Fibroblast of the aortic adventitia (primary cell): ENCODE measurements at places on chromosomes 11 and 22. TPM values are rescaled to one million over a fixed set of nuclear protein-coding genes. Genes with fewer than 3 reads are reported as not detected.

The SMIM35 gene
- not detected in 2 replicates for total RNA-seq

The OR5D18 gene
- total RNA-seq = not detected in 2 replicates

The HEPN1 gene
- not detected in 2 replicates for total RNA-seq

The NCAM1 gene
- 3.0 and 23.6 TPM in 2 replicates for total RNA-seq

The TPCN2 gene
- total RNA-seq = 10.3 and 11.1 TPM in 2 replicates

The UPK3A gene
- total RNA-seq = not detected in 2 replicates

The MTMR3 gene
- 26.9 and 29.8 TPM in 2 replicates for total RNA-seq

The SPINDOC gene
- total RNA-seq = 6.7 and 10.1 TPM in 2 replicates

The LSP1 gene
- 18.7 and 40.2 TPM in 2 replicates for total RNA-seq

The SERPIND1 gene
- total RNA-seq = 0.09 TPM in 1 of 2 replicates, not detected in the other

The KIRREL3 gene
- 0.08 and 0.45 TPM in 2 replicates for total RNA-seq

The MOV10L1 gene
- 5.1 and 12.0 TPM in 2 replicates for total RNA-seq

The CARNS1 gene
- total RNA-seq = 0.09 and 0.16 TPM in 2 replicates

The NPAS4 gene
- 0.18 TPM in 1 of 2 replicates, not detected in the other for total RNA-seq

The CABP4 gene
- total RNA-seq = not detected in 2 replicates

The NUDT22 gene
- 39.0 and 50.9 TPM in 2 replicates for total RNA-seq

The MMP13 gene
- not detected in 2 replicates for total RNA-seq

The DGKZ gene
- total RNA-seq = 27.1 and 37.7 TPM in 2 replicates

The BIK gene
- total RNA-seq = not detected in 2 replicates

The MMP11 gene
- total RNA-seq = 5.1 and 47.8 TPM in 2 replicates

The LRRC32 gene
- total RNA-seq = 23.1 and 30.0 TPM in 2 replicates

The MYEOV gene
- total RNA-seq = 7.0 TPM in 1 of 2 replicates, not detected in the other

The DUSP8 gene
- 0.36 TPM in 1 of 2 replicates, not detected in the other for total RNA-seq

The CHRM4 gene
- total RNA-seq = not detected in 2 replicates

The ADM gene
- total RNA-seq = 103 and 348 TPM in 2 replicates

The ASCL2 gene
- not detected in 2 replicates for total RNA-seq

The PARVG gene
- total RNA-seq = not detected in 2 replicates

The TMEM225 gene
- total RNA-seq = not detected in 2 replicates
